ENCODE measurements at places on chromosomes 5 and 9.

DNA sequence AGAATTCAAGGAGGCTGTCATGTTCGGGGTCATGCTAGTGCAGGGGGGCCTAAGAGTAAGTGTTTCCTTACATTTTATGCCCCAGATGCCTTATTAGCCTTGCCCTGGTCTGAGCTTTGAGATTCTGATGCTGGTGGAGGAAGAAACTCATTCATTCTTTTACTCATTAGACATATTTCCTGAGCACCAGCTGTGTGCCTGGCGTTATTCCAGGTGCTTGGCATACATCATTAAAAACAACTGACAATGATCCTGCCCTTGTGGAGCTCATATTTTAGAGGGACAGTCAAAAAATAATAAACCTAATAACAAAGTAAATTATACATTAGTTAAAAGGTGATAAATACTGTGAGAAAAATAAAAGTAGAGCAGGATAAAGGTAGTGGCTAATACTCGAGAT lies 138.9 kb upstream of the SGCD start:
- no peak for DNase-seq

DNA sequence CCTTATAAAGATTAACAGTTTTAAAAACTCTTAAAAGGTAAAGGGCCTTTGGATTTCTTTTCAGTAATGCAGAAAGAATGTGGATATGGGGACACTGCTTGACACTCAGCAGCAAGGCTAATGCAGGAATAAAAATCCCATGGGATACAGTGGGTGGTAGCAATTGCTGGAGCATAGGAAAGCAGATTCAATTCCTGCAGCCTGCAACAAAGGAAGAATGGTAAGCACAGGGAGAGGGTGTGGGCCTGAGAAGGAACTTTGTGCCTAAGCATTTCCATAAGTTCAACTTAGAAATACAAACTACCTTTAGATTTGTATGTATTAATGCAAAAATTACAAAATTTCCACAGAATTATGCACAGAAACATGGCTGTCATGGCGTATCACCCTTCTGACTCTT lies 65.8 kb upstream of the CDK5RAP2 start:
- DNase-seq, result no peak

- DNase-seq, result no peak
Measured at GRCh38 chr5:36078430-36078829, 11.7 kb upstream of the UGT3A2 start.

DNA sequence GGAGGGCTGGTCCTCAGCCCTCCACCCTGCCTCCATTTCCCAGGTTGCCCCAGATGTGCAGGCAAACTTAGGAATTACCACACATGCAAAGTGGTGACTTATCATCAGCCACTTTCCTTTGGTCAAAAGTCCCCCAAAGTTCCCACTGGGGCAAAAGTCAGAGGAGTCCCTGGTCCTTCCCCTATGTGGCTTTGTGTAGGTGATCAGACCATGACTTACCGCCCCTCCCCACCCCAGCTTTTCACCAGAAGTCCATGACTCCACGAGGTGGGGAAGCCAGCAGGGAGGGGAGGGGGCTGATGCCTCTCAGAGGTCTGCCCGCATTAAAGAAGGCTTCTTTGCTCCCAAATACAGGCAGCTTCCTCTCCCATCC lies 5.8 kb downstream of the TRAF1 start:
- no peak for DNase-seq

- peak; percentile 65 for DNase-seq
Measured at GRCh38 chr5:107444300-107444699, 226.4 kb downstream of the EFNA5 start.

DNA sequence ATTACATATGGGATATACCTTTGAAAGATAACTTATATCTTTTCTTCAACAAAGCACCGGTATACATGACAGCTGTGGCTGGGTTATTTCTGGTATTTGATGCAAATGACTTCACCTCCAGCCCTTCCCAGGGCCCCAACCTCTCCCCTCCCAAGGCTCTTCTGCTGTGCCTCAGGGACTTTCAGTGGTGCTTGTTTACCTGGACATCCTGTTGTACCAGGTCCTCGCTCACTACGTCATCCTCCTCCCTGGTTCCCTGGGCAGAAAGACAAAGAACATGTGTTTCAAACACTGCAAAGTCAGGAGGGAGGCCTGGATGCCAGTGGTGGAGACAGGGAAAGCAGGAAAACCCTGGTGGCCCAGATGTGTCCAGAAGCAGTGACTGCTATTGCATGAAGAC lies 23.4 kb downstream of the ANXA6 start:
- DNase-seq, result no peak

GRCh38 chr5:178423901-178424809 lies 166.0 kb downstream of the COL23A1 start:
- DNase-seq, result no peak

DNA sequence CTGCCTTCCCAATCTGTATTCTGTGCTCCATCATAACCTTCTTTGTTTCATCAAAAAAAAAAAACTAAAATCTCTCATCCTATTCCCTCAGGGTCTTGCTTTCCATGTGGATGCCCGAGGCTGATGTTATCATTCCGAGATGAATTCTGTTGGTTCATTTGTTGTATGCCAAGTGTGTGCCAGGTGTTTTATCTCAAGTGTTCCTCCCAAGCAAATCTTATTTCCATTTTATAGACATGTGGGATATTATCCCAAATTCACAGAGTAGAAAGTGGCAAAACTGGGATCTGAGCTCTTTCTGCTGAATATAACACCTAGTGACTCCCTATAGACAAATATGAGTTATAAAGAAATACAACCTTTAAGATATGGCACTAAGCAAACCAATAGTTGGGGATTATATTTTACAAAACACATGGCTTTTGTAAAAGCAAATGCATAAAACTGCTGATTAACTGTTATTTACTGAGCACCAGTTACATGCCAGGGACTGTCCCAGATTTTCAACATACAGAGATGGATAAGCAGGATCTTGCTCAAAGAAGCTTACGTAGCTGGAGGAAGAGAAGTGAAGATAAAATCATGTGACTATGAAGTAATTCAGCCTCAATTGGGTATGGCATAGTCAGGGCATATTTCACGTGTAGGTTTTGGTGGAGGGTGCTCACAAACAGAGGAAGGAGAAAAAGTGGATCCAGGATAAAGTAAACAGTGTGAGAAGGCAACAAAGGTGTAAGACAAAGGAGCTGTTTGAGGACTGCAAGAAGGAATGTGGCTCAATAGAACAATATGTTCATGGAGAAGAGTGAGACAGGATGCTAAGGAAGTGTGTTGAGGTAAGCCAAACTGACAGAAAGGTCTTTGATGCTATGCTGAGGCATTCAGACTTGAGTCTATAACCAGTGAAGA lies 143.3 kb upstream of the ADAMTSL1 start:
- no peak for DNase-seq

DNA sequence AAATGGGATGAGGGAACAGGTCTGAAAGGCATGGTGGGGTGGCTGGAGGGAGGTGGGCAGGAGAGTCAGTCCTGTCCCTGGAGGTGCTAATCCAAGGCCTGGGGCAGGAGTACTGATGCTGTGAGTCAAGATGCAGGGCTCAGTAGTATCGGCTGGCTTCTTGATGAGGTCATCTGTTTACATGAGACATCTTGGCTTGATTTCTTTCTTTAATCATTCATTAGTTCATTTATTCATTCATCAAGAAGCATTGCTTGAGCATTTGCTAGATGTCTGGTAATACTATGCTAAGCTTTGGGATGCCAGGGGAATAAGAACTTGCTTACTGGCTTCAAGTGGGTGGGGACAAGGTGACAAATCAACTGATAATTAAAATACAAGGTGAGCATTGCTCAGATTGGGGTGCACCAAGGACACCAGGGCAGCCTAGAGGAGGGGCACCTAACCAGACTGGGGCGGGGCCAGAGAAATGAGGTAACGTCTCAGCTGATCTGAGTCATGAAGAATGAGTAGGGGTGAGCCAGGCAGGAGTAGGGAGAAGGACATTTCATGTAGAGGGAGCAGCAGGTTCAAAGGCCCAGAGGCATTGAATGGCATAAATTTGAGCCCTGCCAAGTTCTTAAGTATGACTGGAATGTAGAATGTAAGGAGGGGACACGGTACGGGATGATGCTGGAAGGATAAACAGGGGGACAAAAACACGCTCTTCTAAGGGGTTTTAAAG lies 88.8 kb downstream of the EGFLAM start:
- DNase-seq, result no peak

GRCh38 chr5:115459855-115460341 lies 84.7 kb downstream of the FEM1C start:
- DNase-seq, result no peak

GRCh38 chr9:24245988-24246387 lies 299.7 kb downstream of the IZUMO3 start:
- peak; percentile 89 for DNase-seq

- DNase-seq, result no peak
Measured at GRCh38 chr9:18893491-18893890, 139.5 kb downstream of the SAXO1 start.

GRCh38 chr5:114314061-114314460 lies 47.8 kb upstream of the KCNN2 start:
- no peak for DNase-seq

GRCh38 chr5:96344678-96345577 lies 88.1 kb downstream of the PCSK1 start:
- DNase-seq, result peak; percentile 76

- DNase-seq, result no peak
Measured at GRCh38 chr5:64505769-64506566, at the start of gene RGS7BP. Gene RGS7BP (plus strand): TSS chr5:64506015. CDS start chr5:64506625, 610 bp downstream.

- peak; percentile 74 for DNase-seq
Measured at GRCh38 chr9:21395778-21396717, 10.8 kb upstream of the IFNA2 start.

DNA sequence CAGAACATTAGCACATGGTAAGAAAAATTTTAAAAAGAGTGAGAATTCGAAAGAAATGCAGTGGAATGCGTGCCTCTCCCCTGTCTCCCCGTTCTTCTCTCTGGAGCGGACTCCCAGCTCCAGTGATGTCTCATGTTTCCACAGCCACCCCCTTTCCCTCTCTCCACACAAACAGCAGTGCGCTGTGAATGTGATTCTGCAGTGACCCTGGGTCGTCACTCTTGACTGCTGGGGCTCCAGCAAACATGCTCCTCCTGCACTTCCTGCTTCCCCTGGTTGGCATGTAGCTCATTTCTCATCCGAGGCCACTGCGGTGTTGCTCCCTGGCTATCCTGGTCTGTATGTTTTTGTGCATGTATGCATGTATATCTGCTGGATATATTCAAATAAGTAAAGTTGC lies 13.3 kb downstream of the PHF2 start:
- DNase-seq, result no peak

DNA sequence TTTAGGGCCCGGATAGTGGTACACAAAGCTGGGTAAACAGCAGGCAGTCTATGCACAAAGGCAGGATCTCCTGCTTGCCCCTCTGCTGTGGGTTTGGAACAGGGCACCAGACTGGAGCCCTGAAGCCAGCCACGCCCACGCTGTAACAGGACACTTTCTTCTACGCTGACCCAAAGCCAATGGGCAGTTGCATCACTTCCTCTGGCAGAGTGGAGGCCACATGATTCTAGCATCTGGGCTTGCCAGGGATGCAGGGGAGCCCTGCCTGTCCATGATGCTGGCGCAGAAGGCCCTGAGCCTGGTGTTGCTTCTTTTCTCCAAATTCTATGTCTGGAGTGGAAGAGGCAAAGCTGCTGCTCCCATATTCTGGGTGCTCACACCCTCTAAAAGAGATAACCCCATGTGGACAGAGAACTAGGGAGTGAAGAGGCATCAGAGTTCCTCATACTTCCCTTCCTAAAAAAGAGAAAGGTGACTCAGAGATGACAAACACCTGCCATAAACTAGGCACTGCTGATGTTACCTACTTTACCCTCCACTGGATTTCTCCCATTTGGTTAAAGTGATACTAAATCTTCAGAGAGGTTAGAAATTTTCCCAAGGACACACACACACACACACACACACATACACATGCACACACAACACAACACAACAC lies 260.3 kb upstream of the KLF4 start:
- DNase-seq, result peak; percentile 86

All from OCI-M1 (cell line).